ENCODE measurements at places on chromosomes 2 and 18.

- DNase-seq = no peak
Observed at GRCh38 chr2:383178-383577, 95.3 kb upstream of the ALKAL2 start.

DNA sequence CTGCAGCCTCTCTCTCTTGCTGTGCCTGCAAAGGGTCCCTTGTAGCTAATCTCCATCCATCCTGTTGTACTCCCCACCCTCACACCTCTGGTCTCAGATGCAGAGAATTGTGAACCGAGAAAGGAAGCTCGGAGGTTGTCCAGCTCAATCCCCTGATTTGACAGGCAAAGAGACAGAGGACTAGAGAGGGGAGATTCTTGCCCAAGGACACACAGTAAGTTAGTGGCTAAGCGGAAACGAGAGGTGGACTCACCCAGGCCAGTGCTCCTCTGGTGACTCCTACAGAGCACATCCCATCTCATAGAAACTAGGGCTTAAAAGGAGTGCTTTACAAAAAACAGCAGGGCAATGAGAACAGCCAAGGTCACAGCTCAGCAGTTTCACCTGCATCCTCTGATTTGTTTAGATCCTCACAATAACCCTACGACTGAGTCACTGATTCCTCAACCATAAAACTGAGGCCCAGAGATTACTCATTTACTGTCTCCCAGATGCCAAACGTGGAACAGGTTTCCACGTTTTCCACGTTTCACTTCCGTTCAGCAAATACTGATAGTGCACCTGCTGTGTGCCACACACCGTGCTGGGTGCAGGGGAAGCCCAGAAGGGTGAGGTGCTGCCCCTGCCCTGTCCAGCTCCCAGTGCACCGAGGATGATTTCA lies 22.1 kb downstream of the EHD3 start:
- no peak for DNase-seq

- DNase-seq = no peak
Observed at GRCh38 chr2:29035016-29035745, 39.1 kb downstream of the PCARE start.

DNA sequence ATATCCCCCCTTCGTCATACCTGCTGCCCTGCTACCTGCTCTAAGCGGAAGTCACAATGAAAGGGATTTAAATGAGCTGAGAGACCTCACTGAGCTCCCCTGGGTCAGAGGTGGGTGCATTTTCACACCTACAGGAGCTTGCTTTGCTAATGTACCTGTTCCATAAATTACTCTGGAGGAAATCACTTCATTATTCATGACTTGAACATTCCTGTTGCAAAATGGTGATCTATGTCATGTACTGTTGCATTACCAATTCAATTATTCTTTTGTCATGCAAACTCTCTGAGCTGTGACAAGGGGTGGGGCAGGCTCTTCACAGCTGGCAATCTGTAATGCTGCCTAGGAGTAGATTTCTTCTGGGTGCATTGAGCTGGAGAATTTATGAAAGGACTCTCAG lies 761.3 kb downstream of the TSN start:
- DNase-seq = no peak

DNA sequence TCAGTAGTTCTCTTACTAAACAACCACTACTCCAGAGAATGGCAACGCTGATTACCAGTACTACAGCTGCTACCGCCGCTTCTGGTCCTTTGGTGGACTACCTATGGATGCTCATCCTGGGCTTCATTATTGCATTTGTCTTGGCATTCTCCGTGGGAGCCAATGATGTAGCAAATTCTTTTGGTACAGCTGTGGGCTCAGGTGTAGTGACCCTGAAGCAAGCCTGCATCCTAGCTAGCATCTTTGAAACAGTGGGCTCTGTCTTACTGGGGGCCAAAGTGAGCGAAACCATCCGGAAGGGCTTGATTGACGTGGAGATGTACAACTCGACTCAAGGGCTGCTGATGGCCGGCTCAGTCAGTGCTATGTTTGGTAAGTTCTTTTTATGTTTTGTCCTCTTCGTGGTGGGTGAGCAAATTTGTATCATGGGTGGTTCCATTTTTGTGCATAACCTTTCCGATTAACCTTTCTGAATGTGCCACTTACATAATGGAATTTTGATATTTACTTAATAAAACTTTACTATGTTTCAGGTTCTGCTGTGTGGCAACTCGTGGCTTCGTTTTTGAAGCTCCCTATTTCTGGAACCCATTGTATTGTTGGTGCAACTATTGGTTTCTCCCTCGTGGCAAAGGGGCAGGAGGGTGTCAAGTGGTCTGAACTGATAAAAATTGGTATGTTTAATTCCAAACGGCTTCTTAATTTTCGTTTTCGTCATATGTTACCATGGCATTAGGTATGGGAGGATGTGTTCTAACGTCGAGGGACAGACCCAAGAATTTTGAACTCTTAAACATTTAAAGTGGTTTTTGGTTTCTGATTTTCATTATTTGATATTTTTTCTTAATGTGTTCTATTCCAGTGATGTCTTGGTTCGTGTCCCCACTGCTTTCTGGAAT lies 1.3 kb downstream of the SLC20A1 start:
- DNase-seq = no peak

- no peak for DNase-seq
Observed at GRCh38 chr18:46261799-46262198, 157.6 kb downstream of the HAUS1 start.

- peak; percentile 81 for DNase-seq
Observed at GRCh38 chr2:233353769-233354499, at the start of gene DGKD. Gene DGKD, plus strand, starts transcription at chr2:233354494. Its CDS starts 25 bp downstream, at chr2:233354519.

- no peak for DNase-seq
Observed at GRCh38 chr18:13110559-13110958, 108.0 kb upstream of the LDLRAD4 start.

DNA sequence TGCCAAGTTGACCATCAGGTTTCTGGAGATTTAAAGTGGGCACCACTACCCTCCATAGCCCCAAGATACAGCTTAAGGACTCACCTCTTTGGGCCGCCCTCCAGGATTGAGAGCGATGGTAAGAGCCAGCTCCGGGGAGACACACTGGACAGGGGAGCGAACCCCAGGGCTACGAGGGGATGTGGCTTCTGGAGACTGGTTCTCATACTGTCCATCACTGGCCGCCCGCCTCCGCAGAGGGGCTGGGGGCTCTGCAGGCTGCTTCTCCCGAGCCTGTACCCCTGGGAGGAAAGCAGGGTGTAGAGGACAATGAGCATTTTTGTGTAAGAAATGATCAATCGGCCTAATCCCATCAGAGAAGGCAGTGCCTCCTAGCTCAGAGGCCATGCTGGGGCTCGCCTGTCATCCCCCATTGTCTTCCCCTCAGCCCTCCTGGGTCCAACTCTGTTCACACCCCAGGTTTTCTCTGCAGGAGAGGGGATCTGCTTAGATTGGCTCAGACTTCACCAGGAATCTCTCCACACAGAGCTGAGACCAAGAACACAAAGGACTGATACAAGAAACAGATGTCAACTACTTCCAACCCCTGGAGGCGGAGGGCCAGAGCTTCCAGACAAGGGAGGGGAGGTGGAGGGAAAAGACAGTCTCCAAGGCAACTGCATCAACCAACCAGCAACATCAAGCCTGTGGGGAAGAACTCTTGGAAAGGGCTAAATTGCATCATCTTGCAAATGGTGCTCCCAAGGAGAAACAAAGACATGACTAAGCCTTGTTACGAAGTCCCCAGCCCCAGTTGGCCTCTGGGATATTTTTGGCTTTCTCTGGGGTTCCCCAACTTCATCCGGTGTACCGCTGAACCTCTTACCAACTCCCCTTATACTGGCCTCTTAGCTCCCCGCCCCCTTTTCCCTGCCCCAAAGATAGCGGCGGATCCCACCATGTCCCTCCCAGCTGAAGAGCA lies 166.6 kb downstream of the TNS1 start:
- no peak for DNase-seq

- no peak for DNase-seq
Observed at GRCh38 chr2:2012505-2012904, 268.2 kb upstream of the PXDN start.

- no peak for DNase-seq
Observed at GRCh38 chr2:199962203-199962602, 6.8 kb downstream of the MAIP1 start.

GRCh38 chr2:25877431-25878360 lies 591 bp downstream of the ASXL2 start:
- DNase-seq = peak; percentile 56

GRCh38 chr2:28929581-28929980 lies 35.1 kb downstream of the WDR43 start:
- DNase-seq = no peak

DNA sequence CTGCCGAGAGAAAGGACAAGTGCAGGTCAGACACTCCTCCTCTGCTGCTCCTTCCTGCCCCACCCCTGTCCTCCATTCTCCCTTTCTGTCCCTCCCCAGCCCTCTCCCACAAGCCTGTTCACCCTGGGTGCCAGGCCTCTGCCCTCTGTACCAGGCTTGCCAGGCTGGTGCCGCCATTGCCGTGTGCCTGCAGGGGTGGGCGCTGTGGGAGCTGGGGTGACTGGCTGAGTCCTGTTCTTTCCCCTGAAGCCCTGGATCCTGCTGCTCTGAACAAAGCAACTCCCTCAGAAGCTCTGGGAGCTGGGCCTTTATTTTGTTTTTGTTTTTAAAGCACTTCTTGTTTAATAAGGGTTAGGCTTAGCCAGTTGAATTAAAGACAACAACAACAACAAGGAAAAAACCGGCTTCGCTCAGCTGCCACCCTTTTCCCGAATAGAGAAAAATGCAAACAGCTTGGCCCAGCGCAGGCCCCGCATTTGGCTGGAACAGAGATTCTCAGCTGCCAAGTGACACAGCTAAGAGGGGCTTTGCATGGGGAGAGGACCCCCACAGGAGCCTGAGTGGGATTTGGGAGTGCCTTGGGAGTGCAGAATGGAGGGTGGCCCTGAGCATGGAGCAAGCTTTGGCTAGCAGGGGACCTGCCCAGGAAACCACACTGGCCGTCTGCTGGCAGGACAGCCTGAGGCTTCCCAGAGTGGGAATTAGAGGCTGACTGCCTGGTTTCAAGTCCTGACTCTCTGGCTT lies 9.1 kb downstream of the PCARE start:
- no peak for DNase-seq

DNA sequence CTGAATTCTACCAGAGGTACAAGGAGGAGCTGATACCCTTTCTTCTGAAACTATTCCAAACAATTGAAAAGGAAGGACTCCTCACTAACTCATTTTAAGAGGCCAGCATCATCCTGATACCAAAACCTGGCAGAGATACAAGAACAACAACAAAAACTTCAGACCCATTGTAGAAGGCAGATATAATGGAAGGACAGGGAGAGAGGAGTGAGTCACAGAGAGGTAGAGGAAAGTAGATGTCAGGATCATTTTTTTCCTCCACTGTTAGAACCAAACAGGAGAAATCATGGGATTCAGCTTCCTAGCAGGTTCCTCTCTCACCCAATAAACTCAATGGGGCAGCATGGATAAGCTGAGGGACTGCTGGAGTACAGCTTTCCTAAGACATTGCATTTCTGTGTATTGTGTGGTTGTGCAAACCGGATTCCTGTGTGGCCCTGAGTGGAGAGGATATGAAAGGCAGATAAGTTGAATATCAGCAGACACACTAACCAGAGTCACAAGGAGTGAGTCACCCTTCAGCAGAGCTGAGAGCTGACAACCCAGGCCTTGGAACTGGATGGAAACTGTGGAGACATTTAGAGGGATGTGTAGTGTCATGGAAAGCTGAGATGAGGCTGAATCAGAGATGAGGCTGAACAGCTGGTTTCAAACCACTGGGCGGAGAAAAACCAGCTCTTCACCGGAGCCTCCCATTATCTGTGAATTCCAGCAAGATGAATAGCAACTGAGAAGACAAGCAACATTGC lies 60.9 kb upstream of the MMADHC start:
- no peak for DNase-seq

Measured in HuH-7.5 (cell line).